ENCODE measurements at places on chromosomes 2 and 18.

DNA sequence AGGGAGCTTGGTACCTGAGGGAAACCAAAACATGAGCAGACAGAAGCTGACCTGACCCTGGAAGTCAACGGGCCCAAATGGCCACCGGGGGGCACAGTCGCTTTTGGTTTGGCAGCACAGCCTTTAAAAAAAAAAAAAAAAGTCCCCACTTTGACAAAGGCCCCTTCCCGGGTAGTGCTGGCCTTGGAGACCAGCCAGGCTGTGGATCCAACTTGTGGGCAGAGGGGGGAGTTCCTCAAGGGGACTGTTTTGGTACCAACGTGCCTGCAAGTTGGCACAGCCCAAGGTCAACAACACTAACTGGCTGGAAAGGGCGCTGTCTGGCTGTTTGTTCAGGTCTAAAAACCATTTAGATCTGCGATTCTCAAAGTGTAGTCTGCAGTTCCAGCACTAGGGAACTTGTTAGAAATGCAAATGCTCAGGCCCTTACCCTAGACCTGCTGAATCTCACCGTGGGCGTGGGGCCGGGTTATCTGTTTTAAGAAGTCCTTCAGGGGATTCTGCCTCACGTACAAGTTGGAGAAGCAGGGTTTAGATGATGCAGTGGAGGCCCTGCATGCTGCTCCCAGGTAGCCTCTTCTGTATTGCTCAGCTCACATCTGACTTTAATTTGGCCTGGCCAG, 83.0 kb downstream of the LPIN1 start:
- DNase-seq = peak; percentile 2

- DNase-seq = no peak
Measured at GRCh38 chr2:177989029-177989885, 83.3 kb downstream of the PDE11A start.

DNA sequence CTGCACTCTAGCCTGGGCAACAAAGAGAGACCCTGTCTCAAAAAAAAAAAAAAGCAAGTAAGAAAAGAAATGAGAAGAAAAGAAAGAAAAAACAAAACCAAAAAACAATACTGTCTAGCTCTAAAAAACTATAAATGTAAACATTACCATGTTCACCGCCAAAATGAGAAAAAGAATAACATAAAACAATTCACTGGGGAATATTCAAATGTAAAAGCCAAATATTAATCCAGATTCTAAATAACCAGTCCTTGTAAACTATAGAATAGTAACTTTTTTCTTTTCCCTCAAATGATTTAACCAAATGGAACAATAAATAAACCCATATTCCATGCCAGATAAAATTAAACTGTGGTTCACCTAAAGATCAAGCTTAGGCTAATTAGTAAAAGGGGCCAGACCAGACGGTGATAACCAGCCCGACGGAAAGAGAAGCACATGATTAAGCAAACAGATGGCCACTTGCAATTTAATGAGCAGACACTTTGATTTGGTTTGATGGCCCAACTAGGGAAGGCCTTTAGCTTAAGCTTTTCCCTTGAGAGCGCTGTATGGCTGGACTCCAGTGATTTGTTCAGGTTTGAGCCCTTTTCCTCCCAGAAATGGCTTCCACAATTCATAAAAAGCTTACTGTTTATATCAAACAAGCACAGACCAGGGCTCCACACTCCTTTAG, 39.4 kb upstream of the ZNF397 start:
- DNase-seq = no peak

GRCh38 chr2:209236377-209236776, 187.5 kb upstream of the MAP2 start:
- no peak for DNase-seq

DNA sequence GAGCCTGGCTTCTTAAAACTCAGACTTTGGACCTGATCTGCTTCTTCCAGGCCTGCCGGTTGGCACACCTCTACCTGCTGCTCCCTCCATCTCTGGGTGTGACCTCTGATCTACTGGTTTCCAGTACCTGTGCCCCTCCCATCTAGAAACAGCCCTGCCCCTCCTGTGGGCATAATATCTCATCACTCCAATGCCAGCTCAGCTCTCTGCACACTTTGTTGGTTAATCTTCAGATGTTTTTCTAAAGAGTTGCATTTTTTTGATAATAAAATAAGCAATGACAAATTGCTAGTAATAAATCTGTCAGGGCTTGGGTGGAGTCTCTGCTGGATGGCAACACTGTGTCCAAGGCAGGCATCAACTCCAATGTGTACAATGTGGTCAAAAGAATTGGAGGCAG, 89.6 kb upstream of the PPP1CB start:
- DNase-seq = no peak
